ENCODE measurements at places on chromosomes 6 and 20. TPM values are rescaled to one million over a fixed set of nuclear protein-coding genes. Genes with fewer than 3 reads are reported as not detected.

Gene EPHA7
- 55.4 TPM for total RNA-seq

DNA sequence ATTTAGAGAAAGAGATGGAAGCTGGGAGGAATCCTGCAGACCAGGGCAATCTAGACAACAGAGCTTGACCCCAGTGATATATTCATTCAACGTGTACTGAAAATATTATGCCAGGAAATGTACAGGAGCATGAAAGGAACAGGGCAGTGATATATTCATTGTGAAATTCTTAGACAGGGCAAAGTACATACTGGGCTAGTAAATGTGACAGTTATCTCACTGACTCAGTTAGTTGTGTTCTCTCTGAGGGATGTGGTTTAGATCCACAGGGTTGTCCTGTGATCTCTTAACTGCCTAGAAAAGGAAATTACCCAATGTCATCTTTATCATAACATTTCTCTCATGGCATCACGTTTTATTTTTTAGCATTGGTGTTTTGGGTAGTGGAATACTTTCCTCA, 891.3 kb downstream of the EYS start:
- H3K4me3 ChIP-seq: no peak overlapping the region
- H3K27me3 ChIP-seq: peaks cover 13% of the 10 kb centered on the region
- H3K27ac ChIP-seq: no peak overlapping the region
- no peaks in the 10 kb centered on the region for H3K36me3 ChIP-seq

GRCh38 chr6:72589096-72589495, 32.8 kb upstream of the KCNQ5 start:
- no peak for DNase-seq
- peaks cover 2% of the 10 kb centered on the region for H3K36me3 ChIP-seq
- no peak overlapping the region for H3K4me3 ChIP-seq
- H3K27me3 ChIP-seq: peaks cover 23% of the 10 kb centered on the region
- H3K27ac ChIP-seq: no peak overlapping the region

- no peaks in the 10 kb centered on the region for H3K36me3 ChIP-seq
- H3K27ac ChIP-seq: peak overlapping the region; percentile 91
- H3K4me1 ChIP-seq: peaks cover 84% of the 10 kb centered on the region
- no peak for DNase-seq
- no peaks in the 10 kb centered on the region for H3K27me3 ChIP-seq
Observed at GRCh38 chr6:100347901-100348550, 116.7 kb downstream of the SIM1 start.

DNA sequence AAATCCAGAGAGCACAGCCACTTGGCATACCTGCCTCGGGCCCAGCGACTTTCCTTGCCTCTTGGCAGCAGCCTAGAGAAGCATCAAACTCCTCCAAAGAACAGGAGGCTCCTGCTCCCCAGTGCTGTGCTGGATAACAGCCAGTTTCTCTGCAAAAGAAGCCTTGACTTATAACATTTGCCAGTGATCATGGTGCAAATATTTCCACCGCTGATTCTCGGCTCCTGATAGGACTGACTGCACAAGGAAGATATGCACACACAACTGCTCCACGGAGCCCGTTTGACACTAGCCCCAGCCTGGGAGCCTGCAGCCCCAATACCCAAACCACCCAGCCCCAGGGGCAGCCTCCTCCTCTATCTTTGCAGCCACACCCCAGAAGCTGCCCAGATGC, 17.5 kb downstream of the ACSS1 start:
- H3K4me3 ChIP-seq: no peak overlapping the region
- peak overlapping the region; percentile 69 for H3K27ac ChIP-seq
- no peaks in the 10 kb centered on the region for H3K36me3 ChIP-seq
- H3K27me3 ChIP-seq: no peaks in the 10 kb centered on the region
- H3K4me1 ChIP-seq: peaks cover 43% of the 10 kb centered on the region

Gene CAP2
- 90.4 TPM for total RNA-seq

DNA sequence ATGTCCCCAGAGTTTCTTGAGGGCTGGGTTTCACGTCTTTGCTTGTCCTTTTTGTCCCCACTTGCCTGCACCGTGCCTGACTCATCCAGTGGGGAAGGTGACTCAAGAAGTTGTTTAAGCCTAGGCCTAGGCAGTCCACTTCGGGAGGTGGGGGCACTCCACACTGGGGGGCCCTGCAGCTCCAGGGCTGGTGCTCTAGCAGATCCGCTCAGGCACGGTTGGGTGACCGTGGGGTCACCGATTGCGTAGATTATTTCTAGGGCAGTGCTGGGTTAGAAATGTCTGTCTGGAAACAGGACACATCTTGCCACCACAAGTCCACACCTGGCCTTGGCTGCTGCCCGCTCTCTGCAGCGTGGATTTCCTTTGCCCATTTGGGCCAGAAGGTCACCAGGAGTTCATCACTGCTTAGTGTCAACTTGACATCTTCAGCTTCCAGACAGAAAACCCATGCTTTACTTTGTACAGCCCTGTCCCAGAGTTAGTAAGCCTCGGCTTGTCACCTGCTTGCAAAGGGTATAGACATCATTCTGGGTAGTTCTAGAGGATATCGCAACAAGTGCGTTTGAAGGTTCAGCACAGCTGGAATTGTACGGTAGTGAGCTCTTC, 13.6 kb upstream of the C20orf144 start:
- no peak overlapping the region for H3K4me3 ChIP-seq
- no peak for DNase-seq
- peaks cover 22% of the 10 kb centered on the region for H3K36me3 ChIP-seq
- peak overlapping the region; percentile 95 for H3K27ac ChIP-seq

GRCh38 chr6:118383924-118384323, 164.2 kb upstream of the PLN start:
- no peak overlapping the region for H3K4me3 ChIP-seq
- peaks cover 15% of the 10 kb centered on the region for H3K4me1 ChIP-seq
- DNase-seq: no peak

DNA sequence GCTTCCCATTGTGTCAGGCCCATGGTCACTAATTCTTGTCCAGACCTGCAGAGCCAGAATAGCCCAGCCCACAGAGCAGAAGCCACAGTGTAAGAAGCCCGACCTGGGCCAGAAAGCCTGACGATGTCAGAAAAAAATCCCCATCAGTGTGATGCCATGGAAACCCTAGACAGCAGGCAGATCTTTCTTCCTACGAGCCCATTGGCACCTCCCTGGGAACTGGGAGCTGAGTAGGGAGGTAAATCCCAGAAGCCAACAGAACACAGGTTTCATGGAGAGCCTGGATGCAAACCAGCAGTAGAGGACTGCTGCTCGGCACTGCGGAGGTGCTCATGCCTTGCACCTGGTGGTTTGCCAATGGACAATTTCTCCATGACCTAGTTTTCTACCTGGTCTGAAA, 82.2 kb upstream of the SLC22A16 start:
- H3K36me3 ChIP-seq: no peaks in the 10 kb centered on the region
- no peaks in the 10 kb centered on the region for H3K4me1 ChIP-seq
- H3K4me3 ChIP-seq: no peak overlapping the region

- H3K27me3 ChIP-seq: no peaks in the 10 kb centered on the region
- DNase-seq: no peak
- H3K4me3 ChIP-seq: no peak overlapping the region
- H3K36me3 ChIP-seq: peaks cover 7% of the 10 kb centered on the region
- peaks cover 38% of the 10 kb centered on the region for H3K4me1 ChIP-seq
Observed at GRCh38 chr20:4886771-4887527, 114.4 kb downstream of the SLC23A2 start.

Gene SFT2D1
- total RNA-seq: 30.0 TPM

GRCh38 chr6:37804586-37804985, 14.9 kb upstream of the ZFAND3 start:
- DNase-seq: no peak
- peaks cover 4% of the 10 kb centered on the region for H3K4me1 ChIP-seq

- peaks cover 1% of the 10 kb centered on the region for H3K36me3 ChIP-seq
- DNase-seq: no peak
- H3K4me1 ChIP-seq: peaks cover 3% of the 10 kb centered on the region
- H3K27ac ChIP-seq: no peak overlapping the region
- peaks cover 8% of the 10 kb centered on the region for H3K27me3 ChIP-seq
Observed at GRCh38 chr6:14228571-14228970, 111.0 kb downstream of the CD83 start.

DNA sequence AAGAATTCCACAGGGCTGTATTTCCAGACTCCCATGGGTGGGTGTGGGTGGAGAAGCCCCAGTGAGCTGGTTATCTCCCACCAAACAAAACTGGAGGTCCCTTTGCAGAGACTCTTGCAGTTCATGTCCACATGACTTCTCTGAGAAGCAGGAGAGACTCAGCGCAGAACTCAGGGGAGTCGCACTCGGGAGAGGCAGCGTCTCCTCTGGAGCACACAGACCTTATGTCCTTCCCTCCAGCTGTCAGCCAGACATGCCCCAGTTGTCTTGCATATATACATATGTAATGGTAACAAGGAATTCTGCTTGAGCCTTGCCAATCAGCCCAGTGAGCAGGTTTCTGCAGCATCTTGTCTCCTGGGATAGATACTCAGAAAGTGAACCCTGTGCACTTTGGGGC, 23.8 kb downstream of the MYT1 start:
- no peaks in the 10 kb centered on the region for H3K4me1 ChIP-seq
- no peak overlapping the region for H3K4me3 ChIP-seq
- peaks cover 43% of the 10 kb centered on the region for H3K27me3 ChIP-seq
- H3K36me3 ChIP-seq: no peaks in the 10 kb centered on the region

DNA sequence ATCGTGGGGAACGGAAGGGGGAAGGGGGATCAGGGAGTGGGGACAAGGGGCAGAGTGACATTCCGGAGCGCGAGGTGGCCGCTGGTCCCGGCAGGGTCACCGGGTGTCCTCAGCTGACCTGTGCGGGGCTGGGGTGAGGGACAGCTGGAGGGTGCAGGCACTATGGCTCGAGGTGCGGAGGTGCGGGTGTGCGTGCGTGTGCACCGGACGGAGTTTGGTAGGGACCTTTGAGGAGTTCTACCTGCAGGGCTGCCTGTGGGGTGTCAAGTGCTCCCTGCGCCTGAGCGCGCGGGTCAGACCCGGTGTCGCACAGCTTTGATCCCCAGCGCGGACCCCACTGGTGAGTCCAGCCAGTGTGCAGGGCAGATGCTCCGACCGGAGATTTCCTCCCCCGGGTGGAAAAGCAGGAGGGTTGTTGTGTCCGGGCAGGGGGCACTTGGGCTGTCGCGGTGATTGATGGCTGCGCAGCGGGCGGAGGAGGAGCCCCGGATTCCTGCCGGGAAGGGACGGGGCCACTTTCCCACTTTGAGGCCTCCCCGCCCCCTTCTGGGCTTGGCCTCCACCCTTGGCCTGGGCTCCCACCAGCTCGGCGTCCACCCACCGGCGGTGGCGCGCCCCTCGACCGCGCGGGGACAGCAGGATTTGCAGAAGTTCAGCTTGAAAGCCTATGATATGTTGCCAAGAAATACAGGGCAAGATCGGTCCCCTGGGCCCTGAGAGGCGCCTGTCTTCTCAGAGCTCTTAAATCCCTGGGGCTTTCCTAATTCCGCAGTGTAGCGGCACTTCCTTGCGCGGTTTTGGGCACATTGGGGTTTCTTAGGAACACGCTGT, 658 bp downstream of the RIN2 start:
- DNase-seq: no peak
- peaks cover 38% of the 10 kb centered on the region for H3K4me1 ChIP-seq
- H3K27me3 ChIP-seq: no peaks in the 10 kb centered on the region
- peak overlapping the region; percentile 87 for H3K27ac ChIP-seq
- H3K36me3 ChIP-seq: peaks cover 3% of the 10 kb centered on the region

GRCh38 chr6:149717255-149717587, 680 bp downstream of the LATS1 start:
- H3K36me3 ChIP-seq: no peaks in the 10 kb centered on the region
- peak overlapping the region; percentile 87 for H3K4me3 ChIP-seq
- H3K27me3 ChIP-seq: no peaks in the 10 kb centered on the region
- no peak for DNase-seq
- peak overlapping the region; percentile 86 for H3K27ac ChIP-seq

Gene PTK6
- not detected for total RNA-seq
